ENCODE measurements at places on chromosomes 5 and 9.

DNA sequence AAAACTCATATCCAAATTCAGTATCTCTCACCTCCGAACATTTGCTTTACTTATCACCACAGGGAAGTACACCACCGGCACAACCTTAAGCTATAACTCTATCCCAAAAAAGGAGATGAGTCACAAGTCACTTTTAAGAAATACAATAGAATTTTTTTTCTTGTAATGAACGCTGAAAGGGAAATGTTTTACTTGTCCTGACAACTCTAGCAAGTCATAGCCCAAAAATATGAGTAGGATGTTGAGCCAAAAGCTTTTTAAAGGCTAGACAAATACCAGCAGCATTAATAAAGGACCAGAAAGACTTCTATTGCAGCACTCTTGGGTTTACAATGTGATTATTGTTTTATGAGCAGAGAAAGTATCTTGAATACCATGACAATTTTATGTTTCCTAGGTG lies 147.3 kb upstream of the FST start:
- DNase-seq, result no peak

- DNase-seq, result no peak
These were observed 132.3 kb upstream of the IRX2 start for GRCh38 chr5:2883771-2884170.

DNA sequence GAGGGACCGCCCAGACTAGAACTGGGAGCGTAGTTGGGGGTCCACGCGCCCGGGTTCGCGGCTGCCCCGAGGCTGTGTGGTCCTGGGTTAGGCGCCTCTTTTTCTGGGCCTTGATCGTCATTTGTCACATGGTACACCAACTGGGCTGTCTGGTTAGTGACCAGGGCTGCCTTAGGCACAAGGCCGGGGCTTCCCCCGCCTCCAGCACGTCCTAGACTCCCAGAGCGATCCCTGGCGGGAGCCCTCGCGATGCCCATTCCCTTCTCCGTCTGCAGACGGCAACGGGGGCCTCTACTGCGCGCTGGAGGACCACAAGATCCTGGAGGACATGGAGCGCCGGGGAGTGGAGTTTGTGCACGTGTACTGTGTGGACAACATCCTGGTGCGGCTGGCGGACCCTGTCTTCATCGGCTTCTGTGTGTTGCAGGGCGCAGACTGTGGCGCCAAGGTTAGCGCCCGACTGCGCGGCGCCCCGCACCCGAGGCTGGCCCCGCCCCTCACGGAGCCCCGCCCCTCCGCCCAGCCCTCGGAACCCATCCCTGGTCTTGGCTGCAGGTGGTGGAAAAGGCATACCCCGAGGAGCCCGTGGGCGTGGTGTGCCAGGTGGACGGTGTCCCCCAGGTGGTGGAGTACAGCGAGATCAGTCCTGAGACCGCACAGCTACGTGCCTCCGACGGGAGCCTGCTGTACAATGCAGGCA lies 1.5 kb downstream of the UAP1L1 start:
- DNase-seq, result no peak

GRCh38 chr9:125574126-125574877 lies 132.7 kb downstream of the MAPKAP1 start:
- no peak for DNase-seq

- DNase-seq, result no peak
These were observed 653.6 kb upstream of the ITGA1 start for GRCh38 chr5:52134013-52134650.

- no peak for DNase-seq
These were observed 1140.6 kb downstream of the EFNA5 start for GRCh38 chr5:106530150-106530549.

- no peak for DNase-seq
These were observed 141.5 kb downstream of the ADAMTS19 start for GRCh38 chr5:129601576-129601975.

DNA sequence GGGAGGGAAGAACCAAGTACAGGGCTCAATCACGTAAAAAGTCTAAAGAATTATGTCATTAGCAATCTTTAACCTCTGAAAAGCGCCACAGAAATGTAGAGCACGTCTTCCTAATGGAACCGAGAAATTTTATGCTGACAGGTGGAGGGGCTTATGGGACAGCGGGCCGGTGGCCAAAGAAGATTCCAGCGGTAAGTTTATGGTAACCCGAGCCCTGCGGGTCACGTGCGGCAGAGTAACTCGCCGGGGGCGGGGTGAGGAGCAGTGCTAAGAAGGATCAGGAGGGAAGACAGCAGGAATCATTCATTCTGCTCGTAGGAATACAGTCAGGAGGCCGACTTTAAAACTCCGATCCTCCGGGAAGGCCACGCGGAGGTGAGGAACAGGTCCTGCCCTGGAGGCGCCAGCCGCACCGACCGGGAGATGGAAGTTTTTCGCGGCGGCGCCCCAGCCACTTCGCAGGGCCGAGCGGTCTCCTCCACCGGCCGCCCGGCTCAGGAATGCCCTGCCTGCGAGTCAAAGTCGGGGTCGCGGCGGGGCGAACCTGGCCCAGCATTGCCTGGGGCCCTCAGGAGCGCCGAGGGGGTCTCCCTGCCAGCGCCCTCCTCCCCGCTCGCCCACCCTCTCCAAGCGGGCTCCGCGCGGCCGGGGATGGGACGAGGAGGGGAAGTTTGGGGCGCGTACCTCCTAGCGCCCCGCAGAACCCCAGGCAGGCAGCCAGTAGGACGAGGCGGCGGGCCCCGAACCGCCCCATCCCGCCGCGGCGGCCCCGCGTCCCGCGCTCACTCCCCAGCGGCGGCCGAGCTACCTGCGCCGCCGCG lies 101.8 kb downstream of the ESM1 start:
- DNase-seq, result peak; percentile 53

GRCh38 chr9:92760070-92760469 lies 4.6 kb downstream of the BICD2 start:
- no peak for DNase-seq

DNA sequence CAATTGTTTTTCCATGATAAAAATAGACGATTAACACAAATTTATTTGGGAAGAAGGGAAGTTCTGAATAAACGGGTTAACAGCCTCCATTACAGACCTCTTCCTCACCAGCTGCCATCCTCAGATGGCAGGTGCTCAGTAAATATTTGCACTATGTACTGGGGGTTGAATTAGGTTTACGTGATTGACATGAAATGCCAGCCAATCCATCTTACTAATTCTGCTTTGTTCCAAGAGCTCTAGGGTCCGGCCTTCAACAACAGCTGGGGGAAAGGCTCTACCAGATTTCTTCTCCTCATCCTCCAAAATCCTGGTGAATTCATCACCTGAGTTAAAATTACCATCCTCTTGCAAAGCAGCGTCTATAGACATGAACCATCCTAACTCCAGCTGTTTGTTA lies 104.6 kb downstream of the MTX3 start:
- no peak for DNase-seq

DNA sequence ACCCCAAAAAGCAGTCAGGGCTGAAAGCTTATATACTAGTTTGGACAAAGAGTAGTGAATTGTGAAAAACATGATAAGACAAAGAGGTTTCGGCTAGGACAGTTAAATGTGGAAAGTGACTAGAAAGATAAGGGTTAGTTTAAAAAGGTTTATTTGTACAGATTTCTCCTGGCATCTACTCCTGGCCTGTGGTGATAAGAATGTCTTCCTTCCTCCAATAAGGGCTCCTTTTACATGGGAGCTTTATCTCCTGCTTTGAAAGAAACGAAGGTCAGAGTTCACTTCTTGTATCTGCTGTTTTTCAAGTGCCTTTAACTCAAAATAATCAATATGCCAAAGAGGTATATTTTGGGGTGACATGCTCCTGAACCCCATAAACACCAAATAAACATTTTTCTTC lies 776.1 kb upstream of the COX7C start:
- no peak for DNase-seq

GRCh38 chr9:68708513-68708912 lies 3.5 kb downstream of the PIP5K1B start:
- no peak for DNase-seq

DNA sequence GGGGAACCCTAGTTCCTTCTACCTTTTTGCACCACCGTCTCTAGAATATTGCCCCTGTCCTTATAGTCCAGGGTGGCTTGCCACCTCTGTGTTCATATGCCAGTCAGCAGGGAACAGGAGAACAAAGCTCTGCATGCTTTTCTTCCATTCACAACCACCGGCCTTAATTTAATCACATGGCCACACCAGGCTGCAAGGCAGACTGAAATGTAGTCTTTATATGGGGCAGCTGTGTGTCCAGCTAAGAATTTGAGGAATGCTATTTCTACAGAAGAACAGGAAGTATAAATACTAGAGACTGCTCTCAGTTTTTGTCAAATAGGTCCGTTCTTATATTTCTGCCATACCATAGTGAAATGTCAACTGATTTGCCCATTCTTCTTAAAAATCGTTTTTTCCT lies 5.8 kb downstream of the C5orf22 start:
- DNase-seq, result peak; percentile 19

GRCh38 chr9:136426787-136427186 lies 12.9 kb downstream of the INPP5E start:
- DNase-seq, result no peak

DNA sequence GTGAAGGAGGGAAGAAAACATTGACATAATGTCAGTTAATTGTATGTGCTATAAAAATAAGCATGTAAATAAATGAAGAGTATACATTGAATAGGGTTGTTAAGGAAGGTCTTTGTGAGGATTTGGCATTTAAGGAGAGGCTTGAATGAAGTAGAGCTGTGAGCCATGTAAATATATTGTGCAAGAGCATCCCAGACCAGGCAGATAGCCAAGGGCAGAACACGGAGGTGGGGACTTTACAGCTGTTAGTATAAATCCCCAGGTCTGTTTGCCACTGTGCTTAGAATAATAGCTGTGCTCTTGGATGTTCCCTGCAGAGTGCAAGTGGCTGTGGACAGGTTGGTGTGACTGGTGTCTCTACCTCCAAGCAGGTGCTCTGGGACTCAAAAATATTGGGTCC lies 211.7 kb downstream of the LRRC70 start:
- no peak for DNase-seq

DNA sequence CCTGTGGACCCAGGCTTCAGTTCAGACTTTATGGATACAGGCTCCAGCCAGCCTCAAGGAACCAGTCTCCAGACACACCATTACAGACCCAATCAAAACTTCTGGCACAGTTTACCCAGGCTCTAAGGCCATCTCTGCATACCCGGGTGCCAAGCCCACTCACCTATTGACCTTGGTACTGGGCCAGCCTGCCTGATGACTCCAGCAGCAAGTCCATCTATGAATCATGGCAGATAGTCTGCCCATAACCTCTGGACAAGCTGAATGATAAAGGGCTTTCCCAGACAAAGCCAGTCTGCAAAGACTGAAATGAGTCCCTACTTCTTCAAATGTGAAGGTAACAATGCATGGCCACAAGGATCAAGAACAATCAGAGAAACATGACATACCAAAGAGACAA lies 1327.1 kb upstream of the C9orf72 start:
- no peak for DNase-seq

DNA sequence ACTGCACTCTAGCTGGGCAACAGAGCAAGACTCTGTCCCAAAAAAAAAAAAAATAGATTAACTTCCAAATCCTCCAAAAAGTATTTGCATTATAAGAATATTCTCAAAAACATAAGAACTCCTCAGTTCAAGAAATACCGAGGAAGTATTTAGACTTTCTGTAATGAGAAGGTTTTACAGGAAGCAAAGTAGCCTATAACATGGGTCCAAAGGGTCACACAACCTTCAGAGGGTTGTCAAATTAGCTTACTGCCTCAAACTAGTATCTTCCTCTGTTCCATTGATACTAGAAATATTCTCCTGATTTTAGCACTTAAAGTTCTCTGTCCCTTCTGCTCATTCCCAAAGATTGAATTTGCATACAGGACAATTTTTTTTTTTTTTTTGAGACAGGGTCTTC lies 121.9 kb downstream of the INVS start:
- DNase-seq, result no peak

- no peak for DNase-seq
These were observed 70.4 kb upstream of the TBCA start for GRCh38 chr5:77846422-77847128.

DNA sequence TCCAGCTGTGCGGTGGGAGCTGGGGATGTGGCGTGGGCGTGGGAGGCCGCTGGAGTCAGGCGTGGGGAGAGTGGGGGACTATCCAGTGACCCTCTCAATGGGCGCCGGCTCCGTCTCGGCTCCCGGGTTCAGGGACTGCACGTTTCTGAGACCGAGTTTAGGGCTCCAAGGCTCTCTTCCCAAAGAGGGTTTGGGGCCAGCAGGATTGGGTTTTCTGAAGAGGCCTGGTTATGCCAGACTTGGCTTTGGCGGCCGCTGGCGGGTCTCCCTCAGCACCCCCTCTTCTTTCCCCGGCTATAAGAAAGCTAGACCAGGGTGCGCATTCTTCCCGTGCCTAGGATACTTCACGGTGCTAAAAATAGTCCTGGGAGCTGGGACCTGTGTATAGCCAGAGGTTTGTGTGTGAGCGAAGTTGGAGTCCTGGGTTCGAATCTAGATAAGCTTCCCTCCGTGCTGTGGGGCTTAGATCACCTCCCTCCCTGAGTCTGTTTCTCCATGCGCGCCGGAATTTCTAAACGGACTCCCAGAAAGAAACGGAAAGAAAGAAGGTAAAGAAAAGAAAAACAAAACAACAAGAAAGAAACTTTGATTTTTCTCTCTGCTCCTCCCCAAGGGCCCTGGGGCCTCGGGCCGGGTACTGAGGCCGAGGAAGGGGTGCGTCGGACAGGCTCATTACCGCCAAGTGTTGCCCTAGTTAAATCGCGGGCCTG lies 5.0 kb downstream of the HAND1 start:
- no peak for DNase-seq

GRCh38 chr5:119852140-119852539 lies 222.8 kb downstream of the FAM170A start:
- no peak for DNase-seq

- DNase-seq, result no peak
These were observed 88.1 kb upstream of the RNF180 start for GRCh38 chr5:64077589-64077988.

DNA sequence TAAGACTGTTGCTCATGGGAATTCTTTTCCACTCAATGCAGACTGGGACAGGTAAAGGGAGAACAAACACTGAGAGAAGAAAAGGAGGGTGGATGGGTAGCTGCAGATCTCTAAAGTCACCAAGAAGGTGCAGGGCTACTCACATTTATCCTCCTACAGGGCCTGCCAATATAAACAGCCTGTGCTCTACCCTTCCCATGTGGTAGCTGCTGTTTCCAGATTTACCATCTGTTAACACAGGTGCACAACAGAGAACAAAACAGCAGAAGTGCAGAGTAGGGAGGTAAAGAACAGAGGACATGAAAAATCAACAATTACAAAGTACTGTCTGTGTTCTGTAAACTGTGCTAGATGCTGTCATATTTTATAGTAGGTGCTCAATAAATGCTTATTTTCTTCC lies 26.0 kb downstream of the JAKMIP2 start:
- no peak for DNase-seq

DNA sequence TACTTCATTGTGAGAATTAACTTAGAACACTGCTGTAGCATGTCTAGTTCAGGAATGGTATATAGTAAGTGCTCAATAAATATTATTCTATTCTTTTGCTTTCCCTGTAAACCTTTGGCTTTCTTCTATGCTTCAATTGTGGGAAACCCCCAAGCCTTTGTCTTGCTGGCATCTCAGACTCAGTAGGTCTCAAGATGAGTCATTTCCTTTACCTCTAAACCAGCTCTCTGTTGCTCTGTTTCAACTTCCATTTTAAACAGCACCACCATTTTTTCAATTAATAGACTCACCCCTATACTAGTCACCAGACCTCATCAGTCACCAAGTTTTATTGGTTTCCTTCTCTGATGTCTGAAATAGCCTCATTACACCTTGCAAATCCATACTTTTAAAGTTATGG lies 43.5 kb downstream of the DMAC1 start:
- DNase-seq, result no peak

- DNase-seq, result peak; percentile 78
These were observed 22.1 kb upstream of the STXBP1 start for GRCh38 chr9:127589955-127590370.

GRCh38 chr5:14237317-14238086 lies 94.4 kb downstream of the TRIO start:
- no peak for DNase-seq

GRCh38 chr5:109335114-109335513 lies 74.7 kb downstream of the PJA2 start:
- no peak for DNase-seq
